ENCODE measurements at places on chromosomes 5 and 9. TPM values are rescaled to one million over a fixed set of nuclear protein-coding genes. Genes with fewer than 3 reads are reported as not detected.

DNA sequence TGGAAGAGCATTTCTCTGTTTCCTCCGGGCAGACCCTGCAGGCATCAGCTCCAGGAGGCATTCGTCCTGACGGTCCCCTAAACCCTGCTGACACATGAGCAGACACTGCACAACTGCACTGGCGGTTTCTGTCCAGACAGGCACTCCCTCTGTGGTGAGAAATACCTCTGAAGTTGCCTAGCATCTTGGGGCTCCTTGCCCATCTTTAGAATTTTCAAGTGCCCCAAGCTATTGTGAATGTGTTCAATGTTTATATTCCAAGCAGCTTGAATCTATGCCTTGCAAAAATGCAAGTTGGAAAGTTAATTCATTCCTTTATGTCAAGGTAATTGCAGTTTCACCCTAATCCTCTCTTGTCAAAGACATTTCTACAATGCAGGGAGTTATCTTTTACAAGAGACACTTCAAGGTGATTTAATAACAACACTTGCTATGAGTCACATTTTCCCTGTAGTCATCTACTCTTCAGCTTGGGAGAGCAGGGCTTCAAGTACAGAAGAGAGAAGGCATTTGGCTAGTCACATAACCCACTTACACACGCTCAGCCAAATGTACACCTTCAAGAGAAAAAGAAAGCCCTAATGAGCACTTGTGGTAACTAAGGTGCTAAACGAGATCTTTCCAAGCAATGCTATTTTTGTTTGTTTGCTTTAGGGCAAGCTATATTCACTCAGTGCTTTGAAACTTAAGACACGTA is 302.5 kb downstream of the MLLT3 start:
- no peak for DNase-seq

DNA sequence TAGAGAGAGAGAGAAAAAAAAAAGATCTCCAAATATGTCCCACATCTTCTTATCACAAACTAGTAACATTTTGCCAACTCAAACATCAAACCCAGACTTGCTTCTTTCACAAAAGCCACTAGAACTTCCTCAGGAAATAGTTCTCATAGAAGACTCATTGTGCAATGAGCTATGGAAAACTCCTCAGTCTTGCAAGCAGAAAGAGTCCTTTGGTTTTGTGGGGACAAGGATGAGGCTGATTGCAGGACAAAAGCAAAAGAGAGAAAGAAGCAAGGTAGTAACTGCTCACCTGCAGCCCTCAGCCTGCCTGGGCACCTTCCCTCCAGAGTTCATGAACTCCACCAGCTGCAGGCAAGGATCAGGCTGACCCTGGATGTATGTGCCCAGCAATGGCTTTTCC is 399.0 kb downstream of the IRX1 start:
- DNase-seq = no peak

GRCh38 chr9:82081496-82081895 is 92.9 kb downstream of the SPATA31D1 start:
- no peak for DNase-seq

DNA sequence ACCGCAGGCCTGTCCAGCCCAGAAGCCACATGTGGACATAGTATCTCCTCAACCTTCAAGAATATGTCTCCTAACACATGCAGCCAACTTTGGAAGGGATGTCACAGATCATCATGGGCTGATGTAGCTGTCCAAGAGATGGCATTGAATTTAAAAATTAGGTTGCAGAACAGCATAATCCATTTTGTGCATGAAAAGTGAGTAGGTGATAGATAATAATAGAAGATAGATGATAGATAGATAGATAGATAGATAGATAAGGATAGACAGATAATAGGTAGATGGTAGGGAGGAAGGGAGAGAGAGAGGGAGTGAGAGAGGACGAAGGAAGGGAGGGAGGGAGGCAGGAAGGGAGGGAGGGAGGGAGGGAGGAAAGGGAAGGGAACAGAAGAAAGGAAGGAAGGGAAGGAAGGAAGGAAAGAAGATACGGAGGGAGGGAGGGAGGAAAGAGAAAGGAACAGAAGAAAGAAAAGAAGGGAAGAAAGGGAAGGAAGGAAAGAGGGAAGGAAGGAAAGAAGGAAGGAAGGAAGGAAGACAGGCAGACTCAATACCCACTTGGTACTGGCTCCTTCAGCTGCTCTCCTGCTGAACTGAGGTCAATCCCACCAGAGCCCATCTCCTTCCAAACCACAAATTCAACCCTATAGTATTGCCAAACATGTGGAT is 28.9 kb upstream of the ERGIC1 start:
- no peak for DNase-seq

GABRA6 gene
- not detected for total RNA-seq

DNA sequence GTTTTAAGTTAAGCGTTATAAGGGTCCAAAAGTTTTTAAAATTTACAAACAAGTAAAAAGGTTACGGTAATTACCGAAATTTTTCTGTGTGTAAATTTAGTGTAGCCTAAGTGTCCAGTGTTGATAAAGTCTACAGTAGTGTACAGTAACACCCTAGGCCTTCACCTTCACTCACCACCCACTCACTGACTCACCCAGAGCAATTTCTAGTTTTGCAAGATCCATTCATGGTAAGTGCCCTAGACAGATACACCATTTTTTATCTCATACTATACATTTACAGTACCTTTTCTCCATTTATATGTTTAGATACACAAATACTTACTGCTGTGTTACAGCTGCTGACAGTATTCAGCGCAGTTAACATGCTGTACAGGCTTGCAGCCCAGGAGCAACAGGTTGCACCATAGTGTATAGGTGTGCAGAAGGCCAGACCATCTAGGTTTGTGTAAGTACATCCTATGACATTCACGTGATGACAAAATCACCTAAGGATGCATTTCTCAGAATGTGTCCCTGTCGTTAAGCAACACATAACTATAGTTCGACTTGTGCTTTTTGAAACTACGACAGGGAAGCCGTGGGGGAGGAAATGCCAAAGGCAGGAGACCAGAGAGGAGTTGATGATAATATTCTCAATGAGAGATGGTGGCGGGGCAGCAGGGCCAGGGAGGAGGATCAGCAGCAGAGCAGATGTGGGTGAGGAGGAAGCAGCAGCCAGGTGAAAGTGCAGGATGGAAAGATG is 48.6 kb downstream of the PSMB7 start:
- no peak for DNase-seq

DNA sequence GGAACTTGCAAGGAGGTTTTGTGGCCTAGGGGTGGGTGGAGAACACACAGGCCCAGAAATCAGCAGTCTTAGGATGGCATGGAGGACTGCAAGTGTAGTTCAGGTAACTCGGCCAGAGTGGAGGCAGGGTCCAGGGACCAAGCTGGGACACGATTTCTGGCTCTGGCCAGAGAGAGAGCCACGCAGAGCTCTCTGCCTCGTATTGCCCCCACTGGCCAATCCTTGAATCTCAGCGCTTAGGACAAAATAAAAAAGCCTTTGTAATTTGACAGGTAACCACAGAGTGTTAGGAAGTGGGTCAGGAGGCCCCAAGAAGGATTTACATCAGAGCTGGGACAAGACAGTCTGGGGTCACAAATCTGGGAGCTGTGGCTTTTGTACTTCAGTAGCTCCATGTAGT is 11.7 kb downstream of the MAP3K1 start:
- no peak for DNase-seq

DNA sequence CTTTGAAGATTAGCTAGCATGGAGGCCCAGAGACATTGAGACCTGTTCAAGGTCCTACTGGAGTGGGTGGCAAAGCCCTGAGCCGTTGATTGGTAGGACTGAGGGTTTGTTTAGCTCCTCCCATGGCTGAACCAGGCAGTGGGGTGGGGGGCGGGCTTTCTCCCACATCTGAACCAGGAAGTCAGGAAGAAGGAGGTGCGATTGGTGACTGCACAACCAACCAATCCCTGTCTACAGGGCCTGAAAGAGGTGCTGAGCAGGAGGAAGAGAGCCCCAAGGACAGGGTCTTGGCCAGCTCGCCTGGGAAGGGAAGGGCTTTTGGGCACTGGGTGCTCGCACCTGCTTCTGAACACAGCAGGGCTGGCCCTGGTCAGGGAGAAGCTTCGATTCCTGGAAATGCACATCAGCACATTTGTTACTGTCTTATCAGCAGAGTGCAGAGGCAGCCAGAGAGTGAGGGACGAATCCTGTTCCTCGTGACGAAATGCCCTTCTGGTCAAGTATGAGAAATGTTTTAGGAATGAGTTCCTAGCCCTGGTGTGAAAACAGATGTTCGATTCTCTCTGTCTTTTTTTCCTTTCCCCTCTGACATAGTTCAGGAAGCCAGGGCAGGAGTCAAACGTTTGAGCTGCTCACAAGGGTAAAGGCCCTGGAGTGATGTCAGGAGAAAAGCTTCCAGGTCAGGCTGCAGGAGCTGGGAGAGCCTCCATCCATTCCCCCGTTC is 294.8 kb upstream of the KLF4 start:
- no peak for DNase-seq

DNA sequence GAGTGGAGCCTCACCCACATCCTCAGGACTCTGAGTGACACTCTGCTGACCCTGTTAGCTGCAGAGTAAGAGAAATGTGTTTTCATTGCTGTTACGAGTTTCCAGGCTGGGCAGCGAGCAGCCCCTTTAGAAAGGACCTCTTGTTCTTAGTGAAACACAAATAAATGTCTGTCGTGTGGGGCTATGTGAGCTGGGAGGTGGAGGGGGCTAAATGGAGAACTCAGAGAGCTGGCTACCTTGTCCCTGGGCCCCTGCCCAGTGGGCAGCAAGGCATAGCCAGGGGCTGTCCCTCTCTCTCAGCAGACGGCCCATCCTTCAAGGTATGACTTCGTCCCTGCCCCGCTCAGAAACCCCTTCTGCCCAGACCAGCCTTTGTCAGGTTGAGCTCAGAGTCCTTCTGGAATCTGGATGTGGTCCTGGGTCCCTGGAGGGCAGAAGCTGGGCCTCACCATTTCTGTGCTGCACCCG is 10.2 kb downstream of the DCANP1 start:
- DNase-seq = no peak

GRCh38 chr5:75335486-75335885 is 1.5 kb upstream of the HMGCR start:
- DNase-seq = no peak

DNA sequence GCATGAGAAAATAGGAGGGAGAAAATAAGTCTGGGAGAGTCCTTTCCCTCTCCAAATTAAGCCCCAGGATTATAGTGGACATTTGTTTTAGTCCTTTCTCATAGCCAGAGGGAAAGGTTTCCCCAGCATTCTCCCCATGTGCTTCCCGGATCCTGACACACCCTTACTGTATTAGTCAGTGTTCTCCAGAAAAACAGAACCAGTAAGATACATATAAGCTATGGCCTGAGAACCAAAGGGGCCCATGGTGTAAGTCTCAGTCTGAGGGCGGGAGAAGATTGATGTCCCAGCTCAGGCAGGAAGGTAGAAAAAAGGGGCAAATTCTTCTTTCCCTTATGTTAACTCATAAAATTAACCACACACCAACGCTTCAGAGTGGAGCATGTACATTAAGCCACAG is 25.6 kb upstream of the SPATA31D4 start:
- no peak for DNase-seq

DNA sequence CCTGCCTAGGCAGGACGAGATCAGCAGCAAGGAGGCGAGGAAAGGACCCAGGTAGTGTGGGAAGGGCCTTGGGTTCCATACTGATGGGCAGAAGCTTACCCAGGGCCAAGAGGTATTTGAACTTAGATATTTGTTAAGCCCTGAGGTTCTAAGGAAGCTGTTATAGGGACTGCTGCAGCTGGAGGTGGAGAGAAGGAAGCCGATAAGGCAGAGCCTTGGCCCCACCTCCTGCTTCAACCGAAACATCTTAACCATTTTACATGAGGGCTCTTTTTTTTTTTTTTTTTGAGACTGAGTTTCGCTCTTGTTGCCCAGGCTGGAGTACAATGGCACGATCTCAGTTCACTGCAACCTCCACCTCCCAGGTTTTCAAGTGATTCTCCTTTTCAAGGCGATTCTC is 8.6 kb upstream of the AQP3 start:
- DNase-seq = no peak

DNA sequence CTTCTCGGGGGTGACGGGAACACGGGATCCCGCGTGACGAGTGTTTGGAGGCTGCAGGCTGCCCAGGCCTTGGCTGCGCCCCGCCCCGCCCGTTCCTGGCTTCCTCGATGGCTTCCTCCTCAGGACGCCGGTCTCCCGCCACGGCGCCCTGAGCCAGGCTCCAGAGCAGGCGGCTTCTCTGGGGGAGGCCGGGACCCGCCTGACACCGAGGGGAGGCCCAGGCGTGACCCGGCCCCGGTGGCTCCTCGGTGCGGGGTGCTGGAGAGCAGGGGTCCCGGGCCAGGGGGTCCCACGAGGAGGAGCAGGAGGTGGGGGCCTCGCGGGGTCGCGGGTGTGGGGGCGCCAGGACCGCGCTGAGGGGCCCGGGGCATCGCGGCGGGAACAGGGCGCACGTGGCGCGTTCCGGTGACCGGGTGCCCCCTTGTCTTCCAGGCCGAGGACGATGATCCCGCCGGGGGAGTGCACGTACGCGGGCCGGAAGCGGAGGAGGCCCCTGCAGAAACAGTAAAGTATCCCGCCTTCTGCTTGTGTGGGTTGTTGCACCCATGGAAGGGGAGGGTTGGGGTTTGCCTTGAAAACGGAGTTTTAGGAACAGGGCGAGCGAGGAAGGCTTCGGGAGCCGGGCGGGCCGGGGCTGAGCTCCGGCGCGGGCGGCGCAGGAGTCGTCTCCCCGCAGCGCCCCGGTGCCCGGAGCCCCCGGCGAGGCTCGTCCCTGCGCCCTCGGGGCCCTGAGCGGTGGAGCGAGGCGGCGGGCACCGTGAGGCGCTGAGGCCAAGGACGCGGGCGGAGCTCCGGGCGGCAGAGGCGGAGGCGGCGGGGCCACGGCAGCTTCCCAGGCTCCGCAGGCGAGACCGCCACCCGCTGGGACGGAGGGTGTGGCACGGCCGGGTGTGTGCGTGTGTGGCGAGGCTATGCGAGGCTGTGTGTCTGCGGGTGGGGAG is 22.2 kb downstream of the AHRR start:
- DNase-seq = no peak

GRCh38 chr5:124869426-124870033 is 123.1 kb upstream of the ZNF608 start:
- no peak for DNase-seq

DNA sequence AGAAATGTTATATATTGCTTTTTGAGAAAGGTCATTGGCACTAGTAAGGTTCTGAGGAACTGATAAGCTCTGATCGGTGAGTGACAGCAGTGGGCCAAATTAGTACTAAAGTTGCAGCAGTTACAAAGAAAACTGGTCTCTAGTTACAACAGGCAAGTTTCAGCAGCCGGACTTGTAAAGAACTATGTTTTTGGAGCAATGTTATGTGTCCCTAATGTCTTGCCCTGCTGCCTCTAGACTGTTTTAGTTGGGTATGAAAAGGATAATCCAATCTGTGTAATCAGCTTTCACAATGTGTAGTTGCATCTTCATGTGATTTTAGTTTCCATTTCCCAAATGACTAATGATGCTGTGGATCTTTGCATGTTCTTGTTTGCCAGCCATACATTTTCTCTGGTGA is 113.5 kb downstream of the CAMK4 start:
- DNase-seq = no peak

TXNDC8 gene
- total RNA-seq = not detected

SPATA31C2 gene
- total RNA-seq = not detected

FOXD4L4 gene
- total RNA-seq = 0.47 TPM

FGF10 gene
- 12.8 TPM for total RNA-seq

IL5 gene
- not detected for total RNA-seq

ADAMTS13 gene
- 3.5 TPM for total RNA-seq

GRCh38 chr5:156221816-156222215 is 105.1 kb upstream of the SGCD start:
- DNase-seq = no peak

- no peak for DNase-seq
Observed at GRCh38 chr5:166719991-166720390, 1571.5 kb upstream of the WWC1 start.

- no peak for DNase-seq
Observed at GRCh38 chr5:171968531-171968930, 37.9 kb downstream of the FBXW11 start.

Data from ureter (tissue), 1 donor.